Neural progenitor cell (in vitro differentiated cells): ENCODE measurements at places on chromosomes 12 and 14. TPM values are rescaled to one million over a fixed set of nuclear protein-coding genes. Genes with fewer than 3 reads are reported as not detected.

Gene OR4K15
- total RNA-seq = not detected in 2 replicates

Gene TAS2R13
- total RNA-seq = 2.0 and 2.4 TPM in 2 replicates

DNA sequence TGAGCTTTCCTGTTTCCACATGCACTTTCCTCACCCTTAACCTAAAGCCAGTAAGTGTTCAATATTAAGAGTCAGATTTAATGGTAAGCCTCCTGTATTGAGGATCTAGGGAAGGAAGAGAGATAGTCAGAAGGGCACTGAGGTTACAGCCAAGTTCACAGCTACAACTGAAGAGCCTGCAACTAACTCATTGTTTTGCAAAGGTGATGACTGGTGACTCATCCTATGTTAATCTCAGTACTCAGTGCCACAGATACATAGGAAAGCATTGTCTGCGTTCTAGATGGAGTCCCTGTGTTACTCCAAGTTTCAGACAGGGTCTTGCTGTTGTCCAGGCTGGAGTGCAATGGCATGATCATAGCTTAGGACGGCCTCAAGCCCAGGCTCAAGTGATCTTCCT is 157.0 kb upstream of the RBM19 start:
- no peak overlapping the region for H3K27ac ChIP-seq
- no peaks in the 10 kb centered on the region for H3K36me3 ChIP-seq
- H3K4me3 ChIP-seq = no peak overlapping the region
- H3K4me1 ChIP-seq = no peaks in the 10 kb centered on the region

Gene STAC3
- 1.1 and 5.1 TPM in 2 replicates for total RNA-seq

- H3K27me3 ChIP-seq = peaks cover 82% of the 10 kb centered on the region
- no peak overlapping the region for H3K27ac ChIP-seq
- peak; percentile 93 for DNase-seq
Observed at GRCh38 chr12:82781309-82781997, 94.7 kb downstream of the TMTC2 start.

- peaks cover 38% of the 10 kb centered on the region for H3K4me1 ChIP-seq
- peaks cover 1% of the 10 kb centered on the region for H3K27me3 ChIP-seq
- peaks cover 5% of the 10 kb centered on the region for H3K36me3 ChIP-seq
- peak overlapping the region; percentile 58 for H3K27ac ChIP-seq
Observed at GRCh38 chr14:21090194-21090939, 8.1 kb downstream of the ZNF219 start.

GRCh38 chr12:90343966-90344365 is 611.0 kb downstream of the CCER1 start:
- no peak overlapping the region for H3K4me3 ChIP-seq
- H3K4me1 ChIP-seq = peaks cover 17% of the 10 kb centered on the region
- no peak overlapping the region for H3K27ac ChIP-seq
- DNase-seq = no peak
- H3K27me3 ChIP-seq = no peaks in the 10 kb centered on the region

GRCh38 chr12:104219361-104219892 is 3.8 kb downstream of the TXNRD1 start:
- H3K27me3 ChIP-seq = peaks cover 15% of the 10 kb centered on the region
- H3K4me3 ChIP-seq = no peak overlapping the region

- no peak for DNase-seq
- H3K27me3 ChIP-seq = no peaks in the 10 kb centered on the region
- H3K36me3 ChIP-seq = no peaks in the 10 kb centered on the region
- no peak overlapping the region for H3K27ac ChIP-seq
Observed at GRCh38 chr12:61758661-61759060, 501.5 kb upstream of the USP15 start.

Gene SAMD15
- 2.2 and 2.4 TPM in 2 replicates for total RNA-seq

DNA sequence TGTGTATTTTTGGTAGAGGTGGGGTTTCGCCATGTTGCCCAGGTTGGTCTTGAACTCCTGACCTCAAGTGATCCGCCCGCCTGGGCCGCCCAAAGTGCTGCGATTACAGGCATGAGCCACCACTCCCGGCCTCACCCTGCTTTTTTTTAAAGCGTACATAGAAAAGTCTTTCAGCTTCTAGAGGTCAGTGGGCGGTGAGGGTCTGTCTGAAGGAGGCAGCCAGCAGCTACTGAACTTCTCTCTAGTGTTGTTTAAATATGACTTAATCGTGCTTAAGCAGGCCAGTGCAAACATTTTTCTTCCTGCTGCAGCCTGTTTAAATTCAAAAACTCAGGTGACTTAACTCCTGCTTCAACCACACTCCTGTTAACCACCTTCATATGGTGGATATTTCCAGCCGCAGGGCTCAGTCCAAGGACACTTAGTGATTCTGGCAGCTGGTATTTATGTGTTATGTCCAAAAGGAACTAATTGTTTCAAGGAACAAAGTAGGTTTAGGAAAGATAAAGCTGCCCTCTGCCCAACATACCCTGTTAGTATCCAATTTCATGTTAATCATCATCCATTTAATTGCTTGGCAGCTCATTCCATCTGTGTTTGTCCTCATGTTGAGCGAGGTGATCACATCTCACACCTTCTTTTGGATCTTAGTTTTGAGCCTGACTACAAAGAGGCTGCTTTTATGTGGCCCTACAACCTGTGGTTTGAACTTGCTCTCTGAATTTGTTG is 2.0 kb downstream of the PRKAB1 start:
- H3K27me3 ChIP-seq = no peaks in the 10 kb centered on the region
- H3K4me1 ChIP-seq = peaks cover 4% of the 10 kb centered on the region
- no peak overlapping the region for H3K4me3 ChIP-seq
- H3K27ac ChIP-seq = no peak overlapping the region

DNA sequence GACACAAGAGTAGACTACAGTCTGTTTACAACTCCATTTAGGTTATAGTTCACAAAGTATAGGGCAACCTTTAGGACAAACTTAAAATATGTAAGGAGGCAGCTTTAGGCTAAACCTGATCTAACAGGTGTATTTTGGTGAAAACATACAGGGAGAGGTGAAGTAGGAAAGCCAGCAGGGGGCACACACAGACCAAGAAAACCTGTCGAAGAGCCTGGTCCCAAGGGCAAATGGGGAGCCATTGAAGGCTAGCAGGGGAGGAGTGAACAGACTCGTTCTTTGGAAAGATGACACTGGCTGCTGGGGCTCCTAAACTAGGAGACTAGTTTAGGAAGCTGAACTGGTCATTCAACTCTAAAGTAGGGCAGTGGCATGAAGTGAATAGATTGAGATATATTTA is 138.8 kb upstream of the WSCD2 start:
- H3K4me1 ChIP-seq = no peaks in the 10 kb centered on the region
- H3K4me3 ChIP-seq = no peak overlapping the region
- H3K27me3 ChIP-seq = peaks cover 38% of the 10 kb centered on the region
- no peaks in the 10 kb centered on the region for H3K36me3 ChIP-seq
- DNase-seq = peak; percentile 79

DNA sequence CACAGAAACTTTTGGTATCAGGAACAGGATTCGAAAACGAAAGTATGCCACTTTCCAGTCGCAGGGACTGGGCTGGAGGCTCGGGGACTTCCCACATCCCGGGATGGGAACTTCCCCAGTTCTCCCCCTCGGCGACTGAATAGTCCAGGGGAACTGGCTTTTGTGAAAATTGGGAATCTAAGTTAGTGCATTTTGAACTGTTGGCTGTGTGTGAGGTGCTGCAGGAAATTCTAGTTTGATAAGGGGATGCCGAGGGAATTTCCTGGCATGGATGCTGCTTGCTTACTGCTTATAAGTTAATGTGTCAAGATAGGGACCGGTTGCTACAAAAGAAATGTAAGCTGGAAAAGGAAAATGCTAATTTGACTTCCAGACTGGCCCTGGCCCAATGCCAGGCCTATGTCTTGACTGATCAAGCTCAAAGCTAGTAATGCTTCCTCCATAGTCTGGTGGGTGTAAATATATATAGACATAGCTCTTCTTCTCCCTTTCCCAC is 73.4 kb upstream of the EIF5 start:
- no peaks in the 10 kb centered on the region for H3K4me1 ChIP-seq
- no peaks in the 10 kb centered on the region for H3K27me3 ChIP-seq
- DNase-seq = no peak
- no peaks in the 10 kb centered on the region for H3K36me3 ChIP-seq
- H3K4me3 ChIP-seq = no peak overlapping the region

DNA sequence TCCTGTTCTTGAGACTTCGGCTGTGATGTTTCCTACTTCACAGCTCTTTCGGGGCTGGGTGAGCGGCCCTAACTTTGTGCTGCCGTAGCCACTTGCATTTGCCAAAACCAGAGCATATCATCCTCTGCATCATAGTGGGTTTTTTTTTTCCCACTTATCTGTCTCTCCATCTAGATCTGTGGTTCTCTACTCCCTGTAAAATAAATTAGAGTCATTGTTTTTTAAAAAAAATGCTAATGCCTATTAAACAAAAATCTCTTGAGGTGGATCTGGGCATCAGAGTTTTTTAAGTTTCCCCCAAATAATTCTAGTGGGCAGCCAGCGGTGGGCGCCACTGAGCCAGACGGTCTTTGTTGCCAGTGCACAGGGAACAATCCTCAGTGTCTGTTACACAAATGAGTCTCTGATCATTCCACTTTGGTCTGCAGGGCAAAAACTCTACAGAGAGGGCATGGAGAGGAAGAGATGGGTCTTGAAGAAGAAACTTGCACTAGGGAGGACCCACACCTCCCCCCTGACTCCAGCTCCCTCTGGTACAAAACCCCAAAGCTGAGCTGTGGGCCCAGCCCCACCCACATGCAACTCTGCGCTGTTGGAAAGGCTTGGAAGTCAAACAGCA is 62.4 kb upstream of the BCL2L14 start:
- H3K27me3 ChIP-seq = no peaks in the 10 kb centered on the region
- peak; percentile 27 for DNase-seq
- H3K36me3 ChIP-seq = no peaks in the 10 kb centered on the region
- no peak overlapping the region for H3K4me3 ChIP-seq

Gene FAR2
- total RNA-seq = 13.3 and 19.5 TPM in 2 replicates

DNA sequence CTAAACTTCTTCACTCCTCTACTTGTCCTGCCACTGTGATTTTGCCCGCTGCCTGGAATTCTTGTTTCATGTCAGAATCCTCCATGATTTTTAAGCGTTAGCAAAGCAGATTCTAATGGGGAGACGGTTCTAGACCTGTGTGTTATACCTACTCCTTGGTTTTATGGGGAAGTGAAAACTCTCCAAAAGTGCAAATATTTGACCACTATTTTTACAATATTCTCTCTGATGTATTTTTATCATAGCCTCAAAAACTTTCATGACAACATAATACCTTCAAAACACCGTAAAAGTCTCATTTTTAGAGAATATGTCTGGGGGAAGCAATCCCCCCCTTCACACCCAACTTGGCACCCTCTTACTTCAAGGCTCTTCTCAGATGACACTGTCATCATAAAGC is 12.9 kb upstream of the KRAS start:
- peaks cover 29% of the 10 kb centered on the region for H3K27me3 ChIP-seq
- no peaks in the 10 kb centered on the region for H3K36me3 ChIP-seq
- no peak overlapping the region for H3K27ac ChIP-seq
- H3K4me1 ChIP-seq = peaks cover 27% of the 10 kb centered on the region

Gene PLA2G1B
- total RNA-seq = not detected in 2 replicates

- DNase-seq = no peak
- no peaks in the 10 kb centered on the region for H3K27me3 ChIP-seq
- H3K4me1 ChIP-seq = no peaks in the 10 kb centered on the region
- H3K36me3 ChIP-seq = no peaks in the 10 kb centered on the region
- H3K27ac ChIP-seq = no peak overlapping the region
Observed at GRCh38 chr12:26891704-26892103, 46.1 kb downstream of the INTS13 start.

GRCh38 chr14:30450631-30451545 is 108.1 kb upstream of the G2E3 start:
- no peaks in the 10 kb centered on the region for H3K36me3 ChIP-seq
- no peaks in the 10 kb centered on the region for H3K27me3 ChIP-seq
- DNase-seq = no peak
- no peak overlapping the region for H3K4me3 ChIP-seq
- peaks cover 32% of the 10 kb centered on the region for H3K4me1 ChIP-seq

Gene SLC17A8
- not detected in 2 replicates for total RNA-seq

- H3K27ac ChIP-seq = no peak within 1 kb of the TSS
- H3K4me1 ChIP-seq = no peaks in the 10 kb centered on the region
- no peaks in the 10 kb centered on the region for H3K36me3 ChIP-seq
- no peak within 1 kb of the TSS for H3K4me3 ChIP-seq
- no peaks in the 10 kb centered on the region for H3K27me3 ChIP-seq
- DNase-seq = no peak
Observed at GRCh38 chr12:52519826-52520662, at the start of gene KRT5. TSS of gene KRT5 (minus strand) at chr12:52520394. CDS start at chr12:52520296, 98 bp downstream.

DNA sequence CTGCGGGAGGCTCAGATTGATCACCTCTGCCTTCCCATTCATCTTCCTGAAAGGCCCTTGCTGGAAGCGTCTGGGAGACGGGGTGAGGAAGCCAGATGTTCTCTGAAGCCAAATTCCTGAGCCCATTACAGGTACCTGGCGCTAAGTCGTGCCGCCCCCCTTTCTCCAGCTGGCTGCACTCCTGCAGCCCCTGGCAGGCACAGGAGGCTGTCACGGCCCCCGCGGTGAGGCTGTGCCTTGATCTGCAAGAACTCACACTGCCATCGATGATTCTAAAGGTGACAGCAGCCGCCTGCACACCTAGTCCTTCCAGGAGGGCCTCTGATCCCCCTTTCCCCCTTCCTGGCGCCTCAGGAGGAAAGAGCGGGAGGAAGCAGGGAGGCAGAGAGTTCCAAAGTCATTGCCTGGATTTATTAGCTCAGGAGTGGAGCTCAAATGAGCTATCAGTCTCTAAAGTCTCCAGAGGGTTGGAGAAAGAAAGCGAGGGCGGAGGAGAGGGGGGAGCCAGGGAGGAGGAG is 106.9 kb downstream of the RFLNA start:
- no peak overlapping the region for H3K4me3 ChIP-seq
- peaks cover 19% of the 10 kb centered on the region for H3K4me1 ChIP-seq
- no peaks in the 10 kb centered on the region for H3K36me3 ChIP-seq
- peak overlapping the region; percentile 78 for H3K27ac ChIP-seq
- peak; percentile 34 for DNase-seq
- no peaks in the 10 kb centered on the region for H3K27me3 ChIP-seq

DNA sequence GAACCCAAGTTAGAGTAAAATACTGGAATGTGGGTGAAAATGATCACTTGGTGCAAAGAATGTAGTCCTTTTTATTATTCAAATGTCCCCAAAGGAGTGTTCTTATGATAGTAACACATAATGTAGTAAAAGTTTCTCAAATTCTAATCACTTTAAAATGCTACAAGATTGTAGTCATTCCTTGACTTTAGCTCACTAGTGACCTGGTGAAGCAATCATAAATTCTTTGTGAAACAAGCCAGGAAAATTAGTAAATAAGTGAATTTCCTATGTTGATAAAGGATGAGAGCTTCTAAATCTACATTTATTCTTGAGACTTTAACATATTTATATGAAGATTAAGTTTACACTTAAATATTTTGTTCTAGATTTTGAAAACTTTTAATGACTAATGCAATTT is 30.7 kb upstream of the SLC17A8 start:
- H3K4me1 ChIP-seq = no peaks in the 10 kb centered on the region
- no peak overlapping the region for H3K27ac ChIP-seq
- H3K27me3 ChIP-seq = no peaks in the 10 kb centered on the region
- no peak for DNase-seq

GRCh38 chr14:50717811-50718210 is 49.7 kb upstream of the SAV1 start:
- no peaks in the 10 kb centered on the region for H3K4me1 ChIP-seq
- H3K27ac ChIP-seq = no peak overlapping the region
- H3K4me3 ChIP-seq = no peak overlapping the region
- no peaks in the 10 kb centered on the region for H3K27me3 ChIP-seq
- DNase-seq = no peak
